ENCODE measurements at places on chromosomes 16 and 17.

DNA sequence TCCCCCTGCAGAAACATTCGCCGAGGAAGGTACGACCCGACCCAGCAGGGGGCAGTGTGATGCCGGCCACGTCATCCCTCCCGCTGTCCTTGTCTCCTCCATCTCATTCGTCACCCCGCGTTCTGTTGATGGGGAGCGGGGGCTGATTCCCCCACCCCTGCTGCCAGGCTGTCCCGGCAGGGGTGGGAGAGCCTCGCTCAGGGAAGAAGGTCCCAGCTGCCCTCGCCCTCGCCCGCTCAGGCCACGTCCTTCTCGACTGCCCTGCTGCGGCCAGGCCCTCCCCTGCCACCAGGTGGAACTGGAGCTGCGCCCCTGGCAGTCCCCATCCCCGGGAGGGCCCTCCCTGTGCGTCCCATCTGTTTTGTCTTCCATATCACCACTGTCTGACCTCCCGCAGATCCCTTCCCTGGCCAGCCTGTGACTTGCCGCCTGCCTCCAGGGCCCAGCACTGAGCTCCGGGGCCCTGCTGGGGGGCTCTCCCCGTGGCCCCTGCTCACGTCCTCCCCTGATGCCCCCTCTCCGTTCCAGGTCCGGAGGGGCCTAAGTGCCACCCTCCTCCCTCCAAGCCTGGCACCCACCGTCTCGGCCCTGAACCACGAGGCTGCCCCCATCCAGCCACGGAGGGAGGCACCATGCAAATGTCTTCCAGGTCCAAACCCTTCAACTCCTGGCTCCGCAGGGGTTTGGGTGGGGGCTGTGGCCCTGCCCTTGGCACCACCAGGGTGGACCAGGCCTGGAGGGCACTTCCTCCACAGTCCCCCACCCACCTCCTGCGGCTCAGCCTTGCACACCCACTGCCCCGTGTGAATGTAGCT, 20.6 kb downstream of the ADAM11 start:
- peak; percentile 88 for DNase-seq

DNA sequence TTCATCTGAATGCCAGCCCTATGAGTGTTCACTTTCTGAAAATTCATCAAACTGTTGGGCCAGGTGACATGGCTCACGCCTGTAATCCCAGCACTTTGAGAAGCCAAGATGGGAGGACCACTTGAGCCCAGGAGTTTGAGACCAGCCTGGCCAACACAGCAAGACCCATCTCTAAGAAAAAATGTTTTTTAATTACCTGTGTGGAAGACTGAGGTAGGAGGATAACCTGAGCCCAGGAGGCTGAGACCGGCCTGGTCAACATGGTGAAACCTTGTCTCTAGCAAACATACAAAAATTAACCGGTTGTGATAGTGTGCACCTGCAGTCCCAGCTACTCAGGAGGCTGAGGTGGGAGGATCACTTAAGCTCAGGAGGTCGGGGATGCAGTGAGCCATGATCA, 10.3 kb downstream of the MYH11 start:
- DNase-seq: no peak

DNA sequence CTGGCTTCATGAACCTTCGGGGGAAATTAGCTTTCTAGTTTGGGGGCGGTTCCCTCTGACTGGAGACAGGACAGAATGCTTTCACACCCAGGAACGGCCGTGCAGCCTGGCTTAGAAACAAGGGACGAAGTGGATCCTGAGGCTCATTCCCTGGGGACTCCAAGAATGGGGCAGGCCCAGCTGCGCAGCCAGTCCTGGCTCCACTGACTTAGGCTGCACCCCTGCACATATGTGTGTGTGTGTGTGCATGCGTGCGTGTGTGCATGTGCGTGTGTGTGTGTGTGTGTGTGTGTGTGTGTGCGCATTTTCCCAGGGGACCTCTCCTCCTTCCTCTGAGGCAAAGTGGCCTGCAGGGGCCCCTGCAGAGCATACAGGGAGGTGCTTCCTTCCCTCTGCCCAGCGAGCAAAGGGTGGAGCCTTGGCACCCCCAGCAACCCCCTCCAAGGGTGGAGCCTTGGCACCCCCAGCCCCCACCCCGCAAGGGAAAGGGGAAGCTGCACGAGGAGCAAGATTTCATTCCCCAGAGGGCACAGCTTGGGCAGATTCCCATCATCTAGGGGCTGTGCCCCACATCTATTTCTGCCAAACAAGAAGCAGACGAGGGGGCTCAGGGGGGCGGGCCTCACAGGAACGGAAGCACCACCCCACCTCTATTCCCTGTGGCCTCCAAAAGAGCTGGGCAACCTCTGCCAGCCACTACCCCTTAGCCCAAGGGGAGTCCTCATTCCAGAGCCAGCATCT, 97.6 kb upstream of the CBX4 start:
- DNase-seq: no peak

GRCh38 chr16:68284847-68285246, 20.5 kb downstream of the SLC7A6 start:
- DNase-seq: no peak

- DNase-seq: no peak
Measured at GRCh38 chr17:64135000-64135399, 5.1 kb upstream of the ERN1 start.

DNA sequence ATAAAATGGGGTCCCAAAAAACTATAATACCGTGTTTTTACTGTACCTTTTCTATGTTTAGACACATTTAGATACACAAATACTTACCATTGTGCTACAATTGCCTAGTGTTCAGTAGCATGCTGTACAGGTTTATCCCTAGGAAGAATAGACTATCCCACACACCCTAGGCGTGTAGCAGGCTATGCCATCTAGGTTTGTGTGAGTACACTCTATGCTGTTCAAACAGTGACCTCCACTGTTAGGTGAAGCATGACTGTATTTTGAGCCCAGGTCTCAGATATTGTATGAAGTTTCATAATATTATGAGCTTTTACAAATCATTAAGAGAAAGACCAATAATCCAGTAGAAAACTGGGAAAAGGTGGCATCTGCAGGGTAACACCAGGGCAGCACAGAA, 23.6 kb downstream of the MILR1 start:
- no peak for DNase-seq

DNA sequence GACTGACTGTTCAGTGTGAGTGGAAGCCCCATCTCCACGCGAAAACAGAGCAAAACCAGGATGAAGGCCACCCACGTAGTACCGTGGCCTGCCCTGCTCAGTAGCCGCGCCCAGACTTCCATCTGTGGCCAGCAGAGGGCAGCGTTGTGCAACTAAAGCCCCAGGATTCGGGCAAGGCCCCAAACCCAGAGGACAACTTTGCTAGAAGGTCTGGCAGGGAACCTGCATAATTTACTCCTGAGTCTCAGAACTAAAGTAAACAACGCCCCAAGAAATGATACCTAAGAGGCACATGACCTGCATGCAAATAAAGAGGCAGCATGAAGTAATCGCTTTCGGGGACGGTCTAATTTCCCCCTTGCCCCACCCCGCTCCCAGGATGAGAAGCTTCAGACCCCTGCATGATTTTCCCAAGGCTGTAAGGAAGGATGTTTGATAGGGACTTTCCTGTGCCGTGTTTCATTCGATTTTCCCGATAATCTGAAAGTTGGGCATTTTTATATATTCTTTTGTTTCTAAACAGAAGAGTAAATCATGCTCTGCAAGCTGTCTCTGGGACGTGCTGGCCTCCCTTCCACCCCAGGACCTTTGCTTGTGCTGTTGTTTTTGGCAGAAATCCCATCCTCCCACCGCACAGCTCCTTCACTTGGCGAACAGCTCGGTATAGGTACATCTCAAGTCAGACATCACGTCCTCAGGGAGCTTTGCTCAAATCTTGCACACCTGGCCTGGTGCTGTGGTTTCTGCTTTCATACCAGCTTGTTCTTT, 18.6 kb downstream of the HSBP1 start:
- DNase-seq: peak; percentile 73

DNA sequence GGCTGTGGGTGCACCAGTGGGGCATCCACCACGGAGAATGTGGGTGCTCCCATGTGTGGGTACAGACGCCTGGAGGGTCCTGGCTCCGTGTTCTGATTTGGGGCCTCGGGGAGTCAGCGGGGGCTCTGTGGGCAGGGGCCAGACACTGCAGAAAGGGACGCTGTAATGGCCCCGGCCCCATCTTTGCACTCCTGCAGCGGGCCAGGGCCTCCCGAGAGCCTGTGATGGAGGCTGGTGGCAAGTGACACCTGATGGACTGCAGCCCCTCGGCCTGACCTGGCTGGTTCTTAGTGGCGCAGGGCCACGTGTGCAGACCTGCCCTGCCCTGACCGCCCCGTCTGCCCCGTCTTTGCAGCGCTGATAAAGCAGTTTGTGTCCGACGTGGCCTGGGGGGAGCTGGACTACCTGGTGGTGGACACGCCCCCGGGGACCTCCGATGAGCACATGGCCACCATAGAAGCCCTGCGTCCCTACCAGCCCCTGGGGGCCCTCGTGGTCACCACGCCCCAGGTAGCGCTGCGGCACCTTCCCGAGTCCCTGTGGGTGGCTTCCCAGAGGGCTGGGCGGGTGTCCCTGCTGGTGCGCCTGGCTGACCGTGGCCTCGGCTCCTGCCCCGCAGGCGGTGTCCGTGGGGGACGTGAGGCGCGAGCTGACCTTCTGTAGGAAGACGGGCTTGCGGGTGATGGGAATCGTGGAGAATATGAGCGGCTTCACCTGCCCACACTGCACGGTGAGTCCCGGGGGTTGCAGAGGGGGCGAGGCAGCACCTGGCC, 4.7 kb downstream of the NUBP2 start:
- no peak for DNase-seq

GRCh38 chr17:53950207-53950857, 127.6 kb downstream of the KIF2B start:
- DNase-seq: no peak

DNA sequence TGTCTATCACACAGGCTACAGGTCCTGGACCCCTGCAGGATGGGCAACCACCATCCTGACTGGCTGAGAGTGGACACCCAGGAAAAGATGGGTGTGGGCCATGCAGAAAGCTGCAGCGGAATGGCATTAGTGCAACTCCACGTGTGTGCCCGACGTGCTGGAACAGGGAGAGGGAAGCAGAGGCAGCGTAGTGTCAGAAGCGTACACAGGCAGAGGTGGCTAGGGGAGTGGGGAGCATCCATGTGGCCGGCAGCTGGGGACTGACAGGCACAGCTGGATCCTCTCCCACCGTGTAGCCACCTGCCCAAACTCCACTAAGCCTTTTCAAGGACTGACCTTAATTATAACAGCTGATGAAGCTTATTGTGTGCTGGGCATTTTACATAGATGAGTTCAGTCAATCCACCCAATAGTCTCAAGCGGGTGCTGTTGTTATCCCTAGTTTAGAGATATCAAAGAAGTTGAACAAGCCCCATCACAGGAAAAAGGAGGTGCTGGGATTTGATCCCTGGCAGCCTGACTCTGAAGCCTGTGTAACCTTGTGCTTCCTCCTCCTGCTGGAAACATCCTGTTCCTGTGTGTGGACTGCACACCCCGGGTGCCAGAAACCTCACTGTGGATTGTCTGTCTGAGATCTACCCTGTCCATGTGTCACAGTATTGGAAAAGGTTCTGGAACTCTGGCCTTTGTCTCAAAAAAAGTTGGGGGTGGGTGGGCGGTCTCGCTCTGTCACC, 114.0 kb downstream of the PRKCA start:
- no peak for DNase-seq

DNA sequence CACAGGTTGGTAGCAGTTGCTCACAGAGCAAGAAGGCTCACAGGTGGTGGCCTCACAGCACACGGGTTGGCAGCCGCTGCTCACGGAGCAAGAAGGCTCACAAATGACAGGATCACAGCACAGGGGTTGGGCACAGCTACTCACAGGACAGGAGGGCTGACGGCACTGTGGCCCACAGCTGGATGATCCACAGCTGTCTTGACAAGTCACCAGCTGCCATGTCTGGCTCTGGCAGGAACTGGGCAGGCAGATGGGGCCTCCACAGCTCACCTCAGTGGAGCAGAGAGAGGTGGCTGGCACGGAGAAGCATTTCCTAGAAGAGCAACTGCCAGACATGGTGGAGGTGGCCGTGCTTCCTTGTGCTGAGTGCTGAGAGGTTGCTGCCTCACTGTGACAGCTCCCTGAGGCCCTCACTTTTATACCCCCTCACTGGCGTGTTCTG, at the start of gene KRTAP16-1:
KRTAP16-1 (minus strand) TSS at position 392 of the 442 bp plus-strand sequence; CDS start at position 336, 56 bp downstream.
- no peak for DNase-seq

GRCh38 chr16:14172200-14172809, 101.2 kb downstream of the MRTFB start:
- no peak for DNase-seq

- DNase-seq: no peak
Measured at GRCh38 chr16:15857724-15858560, 1.1 kb upstream of the MYH11 start.

DNA sequence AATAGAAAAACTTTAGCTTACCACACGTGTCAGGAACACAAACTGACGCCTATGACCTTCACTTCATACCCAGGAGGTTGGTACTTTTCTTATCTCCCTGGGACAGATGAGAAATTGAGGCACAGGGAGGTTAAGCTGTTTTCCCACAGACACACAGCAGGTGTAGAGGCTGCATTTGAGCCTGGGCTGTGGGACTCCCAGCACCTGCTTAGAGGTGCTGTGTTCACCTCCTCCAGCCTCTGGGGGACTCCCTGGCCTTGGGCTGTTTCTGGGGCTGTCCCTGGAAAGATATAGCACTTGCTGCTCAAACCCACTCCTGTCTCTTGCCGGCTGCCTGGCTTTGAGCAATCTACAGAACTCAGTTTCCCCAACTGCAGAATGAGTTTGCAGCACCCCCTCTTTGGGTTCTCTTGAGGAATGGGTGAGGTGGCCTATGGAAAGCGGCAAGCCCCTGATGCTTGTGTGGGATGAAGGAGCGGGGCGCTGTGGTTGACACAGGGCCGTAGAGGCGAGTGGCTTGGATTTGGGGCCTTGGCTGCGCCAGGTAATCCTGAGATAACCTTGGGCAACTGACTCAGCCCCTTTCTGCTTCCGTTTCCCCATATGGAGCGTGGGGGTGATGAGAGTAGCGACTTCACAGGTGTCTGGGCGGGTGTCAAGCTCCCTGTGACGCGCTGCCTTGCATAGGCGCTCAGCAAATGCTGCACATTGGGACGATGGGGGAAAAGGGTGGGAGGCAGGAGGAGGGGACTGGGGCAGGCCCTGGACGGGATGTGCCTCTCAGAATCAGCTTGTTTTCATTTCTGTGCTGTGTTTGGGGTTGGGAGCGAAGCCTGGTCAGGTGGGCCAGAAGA, 104.5 kb upstream of the CIBAR2 start:
- DNase-seq: no peak

DNA sequence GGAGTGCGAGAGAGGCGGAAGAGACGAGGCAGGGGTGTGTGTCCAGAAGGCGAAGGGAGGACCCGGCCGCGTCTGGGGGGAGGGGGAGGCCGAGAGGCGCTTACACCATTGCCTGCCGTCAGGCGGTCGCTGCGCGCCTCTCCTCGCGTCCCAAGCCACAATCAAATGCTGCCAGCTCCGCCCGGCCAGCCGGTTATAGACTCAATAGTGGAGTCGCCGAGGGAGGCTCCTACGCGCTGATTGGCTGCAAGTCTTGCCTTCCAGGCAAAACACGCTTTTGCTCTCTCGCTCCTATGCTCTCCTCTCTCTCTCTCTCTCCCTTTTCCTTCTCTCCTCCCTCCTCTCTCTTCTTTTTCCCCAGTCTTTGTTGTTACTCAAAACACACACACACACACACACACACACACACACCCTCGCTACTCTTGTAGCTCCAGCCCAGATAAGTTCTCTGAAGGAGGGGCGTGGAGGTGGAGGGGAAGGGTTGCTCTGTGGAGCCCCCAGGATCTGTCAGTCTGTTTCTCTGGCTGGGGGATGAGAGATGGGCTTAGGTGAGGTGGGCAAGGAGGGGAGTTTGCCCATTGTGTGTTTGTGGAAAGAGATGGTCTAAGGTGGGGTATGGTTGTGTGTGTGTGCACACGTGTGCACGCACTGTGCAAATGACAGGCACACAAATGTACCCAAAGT, at the start of gene DLX3:
DLX3 (minus strand) TSS at position 170 of the 684 bp plus-strand sequence. CDS start 226 bp downstream, outside the sequence.
- DNase-seq: no peak
